Mesendoderm (in vitro differentiated cells): ENCODE measurements at places on chromosomes 3 and 15.
A peak's percentile ranks its signal among the peaks of the same experiment; 100 is the strongest.

- DNase-seq, result peak; percentile 97
- peaks cover 11% of the 10 kb centered on the region for H3K4me1 ChIP-seq
- H3K4me3 ChIP-seq, result peak overlapping the region; percentile 3
- no peak overlapping the region for H3K27ac ChIP-seq
- H3K27me3 ChIP-seq, result no peaks in the 10 kb centered on the region
These were observed 1.5 kb upstream of the LIMD1 start for GRCh38 chr3:45592830-45593707.

DNA sequence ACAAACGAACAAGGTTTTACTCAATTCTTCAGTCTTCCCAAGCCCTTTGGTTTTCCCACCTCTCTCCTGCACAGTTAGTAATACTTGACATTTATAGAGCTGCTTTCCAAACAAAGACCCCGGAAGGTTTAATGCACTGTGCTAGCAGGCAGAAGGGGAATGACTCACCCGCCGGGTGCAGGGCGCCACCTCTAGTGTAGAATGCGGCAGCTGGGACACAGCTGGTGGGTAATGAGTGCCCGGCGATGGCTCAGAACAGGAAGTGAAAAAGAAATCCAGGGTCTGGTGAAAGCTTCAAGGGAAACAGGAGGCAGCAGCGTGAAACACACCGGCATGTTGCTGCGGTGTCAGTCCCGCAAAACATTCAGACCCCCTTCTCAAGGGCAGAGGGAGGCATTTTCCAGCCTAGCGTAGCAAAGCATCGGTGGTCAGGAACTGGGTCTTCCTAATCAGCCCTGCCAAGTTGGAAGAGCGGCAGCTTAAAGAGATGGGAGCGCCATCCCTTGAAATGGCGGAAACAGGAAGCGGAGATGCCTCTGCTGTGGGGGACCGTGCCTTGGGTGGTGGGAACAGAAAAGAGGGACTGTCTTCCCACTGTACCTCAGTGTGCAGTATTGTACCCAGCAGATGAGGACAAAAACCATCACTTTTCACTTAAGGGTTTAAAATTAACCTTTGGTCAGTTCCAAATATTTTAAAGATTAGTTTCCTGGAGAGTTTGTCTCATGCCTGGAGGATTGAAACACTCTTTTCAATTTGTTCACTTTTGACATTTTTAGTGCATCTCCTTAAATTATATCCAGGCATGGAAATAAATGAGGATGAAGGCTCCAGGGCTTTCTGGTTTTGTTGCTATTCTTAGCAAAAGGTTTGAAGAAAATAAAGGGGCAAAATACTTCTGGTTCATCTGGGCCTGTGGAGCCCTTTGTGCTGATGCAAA lies 160.7 kb upstream of the MCTP2 start:
- no peaks in the 10 kb centered on the region for H3K36me3 ChIP-seq
- H3K4me3 ChIP-seq, result no peak overlapping the region
- no peaks in the 10 kb centered on the region for H3K4me1 ChIP-seq
- H3K27ac ChIP-seq, result no peak overlapping the region
- no peaks in the 10 kb centered on the region for H3K27me3 ChIP-seq
- peak; percentile 48 for DNase-seq

- no peak for DNase-seq
- no peaks in the 10 kb centered on the region for H3K27me3 ChIP-seq
- H3K27ac ChIP-seq, result no peak overlapping the region
- no peaks in the 10 kb centered on the region for H3K36me3 ChIP-seq
These were observed 166.2 kb upstream of the VEPH1 start for GRCh38 chr3:157669416-157669815.

DNA sequence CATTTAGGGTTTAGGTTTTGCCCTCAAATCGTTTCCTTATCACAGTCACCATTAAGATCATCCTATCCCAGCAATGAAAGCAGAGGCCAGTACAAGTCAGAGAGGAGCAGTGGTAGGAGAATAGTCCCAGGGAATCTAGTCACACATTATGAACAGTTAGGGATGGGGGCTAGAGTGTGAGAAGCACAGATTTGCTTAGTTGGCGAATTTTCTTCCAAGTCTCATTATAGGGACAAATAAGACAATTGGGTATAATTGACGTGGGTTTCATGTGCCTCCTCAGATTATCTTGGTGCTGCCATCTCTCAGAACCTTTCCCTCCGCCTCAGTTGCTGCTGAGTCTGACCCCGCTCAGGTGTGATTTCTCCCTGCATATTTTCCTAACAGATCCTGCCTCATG lies 407.1 kb downstream of the SQOR start:
- no peaks in the 10 kb centered on the region for H3K27me3 ChIP-seq
- no peaks in the 10 kb centered on the region for H3K36me3 ChIP-seq
- DNase-seq, result no peak

- no peak overlapping the region for H3K4me3 ChIP-seq
- H3K27me3 ChIP-seq, result no peaks in the 10 kb centered on the region
- no peak for DNase-seq
- no peaks in the 10 kb centered on the region for H3K36me3 ChIP-seq
- H3K27ac ChIP-seq, result no peak overlapping the region
These were observed 155.8 kb upstream of the ATP11B start for GRCh38 chr3:182637350-182638110.

GRCh38 chr15:77738441-77739302 lies 106.0 kb upstream of the LINGO1 start:
- no peaks in the 10 kb centered on the region for H3K27me3 ChIP-seq
- H3K4me3 ChIP-seq, result no peak overlapping the region
- DNase-seq, result no peak
- H3K4me1 ChIP-seq, result no peaks in the 10 kb centered on the region
